ENCODE measurements at places on chromosomes 5 and 9.

- no peak for DNase-seq
Observed at GRCh38 chr9:92325991-92326500, 293 bp downstream of the CENPP start.

- no peak for DNase-seq
Observed at GRCh38 chr9:27990524-27990923, 417.2 kb upstream of the C9orf72 start.

GRCh38 chr5:134784946-134785620, 26.5 kb downstream of the DDX46 start:
- no peak for DNase-seq

GRCh38 chr5:81216152-81216551, 17.0 kb upstream of the CKMT2 start:
- no peak for DNase-seq

DNA sequence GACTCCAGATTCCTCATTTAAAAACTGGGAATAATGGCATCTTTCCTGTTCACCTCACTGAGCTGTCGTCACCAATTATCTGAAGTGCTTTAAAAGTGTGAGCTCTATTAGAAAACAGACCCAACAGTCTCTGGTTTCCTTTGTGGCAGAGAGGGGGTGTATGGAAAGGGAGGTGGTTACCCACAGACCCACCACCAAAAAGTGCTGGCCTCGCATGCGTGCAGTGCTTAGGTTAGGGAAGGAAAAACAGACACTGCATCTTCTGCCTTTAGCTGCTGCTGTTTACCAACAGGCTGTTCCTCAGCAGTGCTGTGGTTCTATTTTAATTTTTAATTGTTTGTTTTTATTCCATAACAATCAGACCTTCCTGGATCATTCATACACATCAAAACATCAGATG, 249.6 kb downstream of the PIK3R1 start:
- DNase-seq: no peak

GRCh38 chr5:119344231-119344630, 11.6 kb upstream of the TNFAIP8 start:
- no peak for DNase-seq

DNA sequence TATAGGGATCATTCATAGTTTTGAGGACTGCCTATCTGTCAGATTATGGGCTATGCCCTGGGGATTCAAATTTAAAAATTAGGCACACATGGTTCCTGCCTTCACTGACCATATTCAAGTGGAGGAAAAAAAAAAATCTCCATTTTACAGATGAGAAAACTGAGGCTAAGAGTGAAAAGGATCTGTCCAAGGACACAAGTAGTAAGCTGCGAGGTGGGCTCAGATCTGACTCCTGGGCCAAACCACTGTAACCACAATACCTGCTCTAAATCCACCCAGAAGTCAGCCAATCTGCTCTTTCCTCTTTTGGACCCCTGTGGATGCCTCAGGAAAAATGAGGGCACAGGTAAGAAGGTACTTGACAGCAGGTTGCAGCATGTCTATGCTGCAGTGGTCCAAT, 2.8 kb upstream of the TOR1A start:
- DNase-seq: no peak

- DNase-seq: peak; percentile 42
Observed at GRCh38 chr9:126436545-126437267, 110.1 kb downstream of the MVB12B start.

DNA sequence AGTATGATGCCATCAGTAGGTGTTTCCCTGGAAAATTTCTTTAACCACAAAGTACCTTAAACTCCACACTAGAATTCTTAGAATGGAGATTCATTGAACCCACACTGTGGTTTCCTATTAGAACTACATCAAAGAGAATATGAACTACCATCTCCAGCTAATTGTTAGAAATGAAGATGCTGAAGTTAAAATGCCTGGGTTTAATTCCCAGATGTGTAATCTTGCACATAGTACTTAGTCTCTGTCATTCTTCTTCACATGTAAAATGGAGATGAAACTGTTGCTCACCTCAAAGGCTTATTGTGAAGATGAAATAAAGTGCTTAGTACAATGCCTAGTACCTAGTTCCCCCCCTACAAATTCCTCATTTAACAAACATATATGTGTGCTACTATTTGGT, 303.3 kb upstream of the CCNG1 start:
- no peak for DNase-seq

DNA sequence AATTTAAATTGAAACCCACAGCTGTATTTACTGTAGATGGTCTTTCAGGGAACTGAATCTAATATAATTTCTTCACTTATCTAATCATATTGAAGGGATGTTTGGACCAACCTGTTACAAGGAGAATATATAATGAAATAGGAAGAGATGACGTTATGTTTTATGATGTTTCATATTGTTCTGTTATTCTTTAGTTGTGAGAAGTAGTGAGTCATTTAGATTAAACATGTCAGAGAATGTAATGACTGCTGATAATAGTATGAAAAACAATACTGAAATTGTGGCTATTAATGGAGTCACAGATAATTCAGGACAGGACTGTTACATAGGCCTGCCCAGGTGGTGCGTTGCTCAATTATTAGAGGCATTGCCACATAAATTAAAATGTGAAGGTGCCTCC, 1993.4 kb downstream of the EFNA5 start:
- no peak for DNase-seq

- DNase-seq: no peak
Observed at GRCh38 chr5:160450164-160450932, 28.7 kb downstream of the PTTG1 start.

DNA sequence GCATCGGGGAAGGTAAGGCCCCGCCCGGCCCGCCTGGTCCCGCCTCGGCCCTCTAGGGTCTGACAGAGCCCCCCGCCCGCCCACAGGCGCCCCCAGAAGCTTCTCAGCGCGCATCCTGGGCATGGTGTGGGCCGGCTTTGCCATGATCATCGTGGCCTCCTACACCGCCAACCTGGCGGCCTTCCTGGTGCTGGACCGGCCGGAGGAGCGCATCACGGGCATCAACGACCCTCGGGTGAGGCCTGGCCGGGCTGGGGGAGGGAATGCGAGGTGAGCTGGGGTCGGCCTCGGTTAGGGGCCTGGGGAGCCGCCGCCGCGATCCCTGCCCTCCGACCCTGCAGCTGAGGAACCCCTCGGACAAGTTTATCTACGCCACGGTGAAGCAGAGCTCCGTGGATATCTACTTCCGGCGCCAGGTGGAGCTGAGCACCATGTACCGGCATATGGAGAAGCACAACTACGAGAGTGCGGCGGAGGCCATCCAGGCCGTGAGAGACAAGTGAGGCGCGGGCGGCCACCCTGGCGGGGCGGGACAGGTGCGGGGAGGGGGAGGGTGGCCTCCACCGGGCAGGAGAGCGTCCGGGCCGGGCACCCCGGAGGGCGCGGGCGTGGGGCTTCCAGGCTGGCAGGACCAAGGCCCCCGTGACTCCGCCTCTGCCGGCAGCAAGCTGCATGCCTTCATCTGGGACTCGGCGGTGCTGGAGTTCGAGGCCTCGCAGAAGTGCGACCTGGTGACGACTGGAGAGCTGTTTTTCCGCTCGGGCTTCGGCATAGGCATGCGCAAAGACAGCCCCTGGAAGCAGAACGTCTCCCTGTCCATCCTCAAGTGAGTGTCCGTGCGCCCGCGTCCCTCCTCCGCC, 7.1 kb downstream of the LRRC26 start:
- peak; percentile 61 for DNase-seq

DNA sequence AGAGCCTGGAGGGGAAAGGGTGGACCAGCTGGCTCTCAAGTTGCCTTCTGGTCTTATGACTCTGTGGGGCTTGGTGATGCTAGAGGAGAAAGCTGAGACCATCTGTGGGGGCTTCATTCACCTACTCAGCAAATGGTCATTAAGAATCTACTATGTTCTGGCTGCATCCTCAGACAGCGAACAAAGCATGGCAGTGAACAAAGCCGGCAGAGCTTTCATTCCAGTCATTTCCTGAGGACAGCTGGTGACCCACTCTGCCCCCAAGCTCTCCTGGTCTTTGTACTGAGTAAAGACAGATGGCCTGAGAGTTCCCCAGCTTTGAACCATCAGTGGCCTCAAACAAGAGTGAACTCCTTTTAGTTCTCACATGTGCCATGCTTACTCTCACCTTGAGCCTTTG, 48.0 kb downstream of the FGF1 start:
- no peak for DNase-seq

GRCh38 chr5:154757814-154758406, 2.7 kb downstream of the LARP1 start:
- DNase-seq: peak; percentile 22

DNA sequence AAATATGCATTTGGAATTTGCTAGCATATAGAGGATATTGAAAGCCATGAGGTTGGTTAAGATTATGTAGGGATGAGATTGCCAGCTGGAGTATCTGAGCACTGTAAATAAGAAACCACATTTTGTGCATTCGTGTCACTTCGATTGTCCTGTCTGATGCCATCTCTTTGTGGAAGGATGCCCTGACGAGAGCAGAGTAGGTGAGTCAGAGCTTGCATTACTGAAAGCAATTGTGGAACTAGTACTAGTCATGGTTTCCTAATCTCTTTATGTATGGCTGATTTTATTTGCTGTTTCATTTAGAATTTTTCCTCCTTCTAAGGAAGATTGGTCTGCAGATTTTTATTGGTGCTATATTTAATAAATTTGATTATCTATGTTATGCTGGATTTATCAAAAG, 14.5 kb upstream of the TAS2R1 start:
- no peak for DNase-seq

- DNase-seq: no peak
Observed at GRCh38 chr5:62395210-62395950, 8.3 kb downstream of the DIMT1 start.

DNA sequence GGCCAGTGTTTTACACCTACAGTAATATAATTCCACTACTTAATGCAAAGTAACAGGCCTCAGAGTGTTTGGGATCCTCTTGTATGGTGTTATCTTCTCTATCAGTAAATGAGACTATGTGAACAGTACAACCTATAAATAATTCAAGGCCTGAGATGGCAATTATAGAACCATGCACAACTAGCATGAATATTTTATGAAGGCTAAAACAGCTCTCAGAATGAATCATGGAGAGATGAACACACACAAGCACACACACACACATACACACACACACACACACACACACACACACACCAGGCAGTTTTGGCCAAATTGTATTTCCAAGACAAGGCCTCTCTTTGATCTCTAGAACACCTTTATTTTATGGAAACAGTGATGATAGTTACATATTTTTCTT, 224.9 kb downstream of the EBF1 start:
- no peak for DNase-seq

DNA sequence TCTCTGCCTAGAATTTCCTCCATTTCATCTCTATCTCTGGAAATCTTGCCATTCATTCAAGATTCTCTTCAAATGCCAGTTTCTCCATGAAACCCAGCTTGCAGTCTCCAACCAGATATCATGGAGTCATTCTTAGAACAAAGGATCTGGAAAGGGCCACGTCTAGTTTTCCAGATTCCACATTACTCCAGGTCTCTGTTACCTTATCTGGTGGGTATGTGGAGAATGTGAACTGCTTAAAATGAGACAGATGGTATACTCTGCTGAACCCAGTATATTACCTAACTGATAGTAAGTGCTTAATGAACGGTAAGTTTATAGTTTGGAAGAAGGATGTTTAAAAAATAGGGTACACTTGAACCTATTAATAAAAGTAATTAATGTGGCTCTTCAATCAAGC, 52.3 kb upstream of the ZSWIM6 start:
- no peak for DNase-seq

DNA sequence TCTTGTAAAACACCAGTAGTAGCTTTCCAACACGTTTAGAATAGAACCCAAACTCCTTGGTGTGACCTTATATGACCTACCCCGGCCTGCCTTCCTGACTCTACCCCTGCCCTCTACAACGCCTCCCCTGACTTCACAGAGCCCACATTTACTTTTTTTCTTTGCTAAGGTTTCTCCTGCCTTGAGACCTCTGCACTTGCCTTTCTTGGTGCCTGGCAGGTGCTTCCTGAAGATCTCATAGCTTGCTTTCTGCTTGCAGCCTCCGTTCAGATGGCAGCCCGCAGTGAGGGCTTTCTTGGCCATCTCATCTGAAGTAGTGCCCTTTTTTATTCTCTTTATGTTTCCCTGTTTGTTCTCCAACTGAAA, 24.3 kb downstream of the NUP214 start:
- no peak for DNase-seq

- DNase-seq: no peak
Observed at GRCh38 chr9:111029260-111029659, 9.0 kb downstream of the LPAR1 start.

GRCh38 chr9:104984948-104985347, 57.0 kb upstream of the ABCA1 start:
- DNase-seq: no peak

- DNase-seq: peak; percentile 35
Observed at GRCh38 chr9:130467316-130467715, 22.6 kb downstream of the ASS1 start.

- DNase-seq: no peak
Observed at GRCh38 chr5:124641154-124641792, 105.2 kb downstream of the ZNF608 start.

DNA sequence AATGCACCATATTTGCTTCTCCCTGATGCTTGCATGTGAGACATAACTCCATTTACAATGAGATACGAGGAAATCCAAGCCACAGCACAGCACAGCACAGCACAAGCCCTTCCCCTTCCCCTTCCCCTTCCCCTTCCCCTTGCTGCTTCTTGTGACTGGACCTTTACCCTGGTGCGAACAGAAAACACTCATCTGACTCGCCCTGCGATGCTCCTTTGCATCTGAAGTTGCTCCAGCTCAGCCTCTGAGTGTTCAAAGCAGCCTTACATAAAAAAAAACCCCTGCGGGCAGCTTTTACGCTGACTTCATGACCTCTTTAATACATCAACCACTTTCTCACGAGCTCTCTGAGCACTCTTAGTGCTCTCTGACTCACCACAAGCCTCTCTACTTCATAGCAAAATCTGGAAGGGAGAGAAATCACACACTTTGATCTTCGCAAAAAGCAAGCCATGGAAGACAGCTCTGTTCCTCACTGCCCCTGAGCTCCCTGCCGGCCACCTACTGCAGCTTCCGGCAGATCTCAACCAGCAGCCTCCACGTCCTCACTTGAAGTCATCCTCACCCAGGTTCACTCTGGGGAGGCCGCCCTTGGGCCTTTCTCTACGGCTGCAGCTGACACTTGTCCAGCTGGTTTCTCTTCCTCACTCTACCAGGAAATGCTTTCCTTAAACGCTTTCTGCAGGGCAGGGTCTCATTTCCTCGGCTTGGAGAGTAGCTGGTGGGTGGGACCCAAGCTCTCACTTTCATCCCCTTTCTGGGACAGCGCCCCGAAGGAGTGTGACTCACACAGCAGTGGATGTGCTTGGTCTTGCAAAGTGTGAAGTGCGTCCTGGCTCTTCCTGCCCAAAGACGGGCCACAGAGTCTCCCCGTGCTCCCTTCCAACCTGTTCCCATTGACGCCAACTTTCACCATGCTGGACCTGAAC, 5.3 kb downstream of the SLC34A1 start:
- DNase-seq: no peak

- DNase-seq: no peak
Observed at GRCh38 chr5:113201715-113202114, 225.1 kb downstream of the DCP2 start.

- no peak for DNase-seq
Observed at GRCh38 chr5:66558560-66558959, 37.6 kb upstream of the MAST4 start.

GRCh38 chr9:79409182-79409823, 162.5 kb upstream of the TLE4 start:
- no peak for DNase-seq
